T-helper 17 cell (primary cell): ENCODE measurements at places on chromosomes 6 and 20. TPM values are rescaled to one million over a fixed set of nuclear protein-coding genes. Genes with fewer than 3 reads are reported as not detected.

DNA sequence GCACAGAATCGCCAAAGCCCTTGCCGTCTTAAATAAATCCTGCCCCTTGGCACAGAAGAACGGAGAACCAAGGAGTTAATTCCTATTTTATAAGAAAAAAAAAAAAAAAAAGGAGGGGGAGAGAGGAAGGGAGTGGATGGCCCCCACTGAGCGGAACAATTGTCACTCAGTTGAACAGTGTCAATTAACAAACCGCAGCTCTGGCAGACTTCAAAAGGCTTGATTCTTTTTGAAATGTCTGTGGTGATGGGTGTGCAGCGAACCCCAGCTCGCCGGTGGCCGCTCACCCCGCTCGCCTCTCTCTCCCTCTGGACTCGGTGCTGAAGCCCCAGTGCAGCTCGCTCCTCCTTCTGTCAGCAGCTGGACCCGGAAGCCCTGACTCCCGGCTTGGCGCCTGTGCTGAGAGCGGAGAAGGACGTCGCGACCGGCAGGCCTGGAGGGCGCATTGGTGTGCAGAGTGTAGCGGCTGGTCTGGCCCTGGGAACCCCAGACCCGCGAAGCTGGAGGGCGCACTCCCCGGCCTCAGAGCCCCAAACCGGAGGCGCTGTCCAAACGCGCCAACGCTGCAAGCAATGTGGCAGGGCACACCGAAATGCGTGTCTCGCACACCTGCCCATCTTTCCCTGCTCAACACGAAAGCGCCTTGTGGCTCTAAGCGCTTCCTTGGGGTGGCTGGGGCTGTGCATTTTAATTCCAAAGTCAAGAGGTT lies 3.4 kb downstream of the LINC00237 start:
- DNase-seq, result no peak

DNA sequence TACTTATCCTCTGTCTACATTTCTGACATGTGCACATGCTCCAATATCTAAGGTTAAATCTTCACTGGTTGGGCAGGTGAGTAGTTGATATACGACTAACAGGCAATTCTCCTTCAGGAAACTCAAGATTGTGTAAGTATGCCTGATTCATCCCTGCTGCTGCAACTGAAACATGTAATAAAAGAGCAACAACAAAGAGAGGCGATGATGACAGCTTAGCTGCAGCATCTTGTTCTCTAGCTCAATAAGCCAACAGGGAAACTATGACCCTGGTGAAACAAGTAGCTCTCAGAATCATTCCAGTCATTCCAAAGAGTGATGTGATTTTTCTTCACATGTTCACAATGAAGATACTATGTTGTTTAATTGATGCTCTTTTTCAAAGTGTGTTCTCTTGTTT lies 74.4 kb downstream of the ELOVL4 start:
- DNase-seq, result no peak

- no peak for DNase-seq
These were observed 172.6 kb upstream of the RSPO3 start for GRCh38 chr6:126945812-126946360.

- no peak for DNase-seq
These were observed 767 bp downstream of the AP5S1 start for GRCh38 chr20:3820901-3821727.

- no peak for DNase-seq
These were observed 20.4 kb upstream of the METTL24 start for GRCh38 chr6:110378552-110378951.

- no peak for DNase-seq
These were observed 17.5 kb upstream of the BMP5 start for GRCh38 chr6:55892749-55893357.

ADGRF1 gene
- total RNA-seq, result not detected

PGC gene
- not detected for total RNA-seq

SLC12A5 gene
- not detected for total RNA-seq
